ENCODE measurements at places on chromosomes 1 and 21.

- DNase-seq, result no peak
Measured at GRCh38 chr1:243213045-243213787, 41.9 kb downstream of the CEP170 start.

DNA sequence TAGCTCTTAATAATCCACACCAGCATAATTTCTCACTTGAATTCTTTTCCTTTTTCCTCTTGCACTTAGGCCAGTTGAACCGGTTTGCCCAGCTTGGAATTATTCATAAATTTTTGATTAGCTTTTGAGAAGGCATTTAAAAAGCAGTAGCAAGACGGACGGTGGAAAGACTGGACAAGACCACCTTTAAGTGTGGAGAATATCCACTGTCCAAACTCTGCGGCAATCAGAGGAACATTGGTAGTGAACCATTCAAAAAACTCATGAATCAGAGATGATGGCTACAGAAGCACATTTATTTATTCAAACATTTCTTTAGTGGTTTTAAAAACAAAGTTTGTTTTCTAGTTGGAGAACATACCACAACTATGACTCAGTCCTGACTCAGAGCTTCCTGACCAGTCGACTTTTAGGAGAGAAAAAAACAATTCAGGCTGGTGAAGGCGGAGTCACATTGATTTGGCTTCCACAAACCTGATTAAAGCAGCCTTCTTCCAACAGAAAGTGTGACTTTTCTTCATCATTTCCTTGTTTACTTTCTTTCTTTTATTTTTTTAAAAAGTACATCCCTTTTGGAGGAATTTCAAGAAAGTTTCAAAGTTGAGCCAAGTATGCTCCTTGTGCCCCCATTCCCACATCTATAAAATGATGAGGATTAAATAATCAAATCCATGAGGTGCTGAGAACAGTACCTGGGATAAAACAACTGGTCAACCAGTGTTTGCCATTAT is 128.8 kb downstream of the ADSS2 start:
- no peak for DNase-seq

GRCh38 chr1:244347942-244348341 is 103.8 kb downstream of the ADSS2 start:
- no peak for DNase-seq

DNA sequence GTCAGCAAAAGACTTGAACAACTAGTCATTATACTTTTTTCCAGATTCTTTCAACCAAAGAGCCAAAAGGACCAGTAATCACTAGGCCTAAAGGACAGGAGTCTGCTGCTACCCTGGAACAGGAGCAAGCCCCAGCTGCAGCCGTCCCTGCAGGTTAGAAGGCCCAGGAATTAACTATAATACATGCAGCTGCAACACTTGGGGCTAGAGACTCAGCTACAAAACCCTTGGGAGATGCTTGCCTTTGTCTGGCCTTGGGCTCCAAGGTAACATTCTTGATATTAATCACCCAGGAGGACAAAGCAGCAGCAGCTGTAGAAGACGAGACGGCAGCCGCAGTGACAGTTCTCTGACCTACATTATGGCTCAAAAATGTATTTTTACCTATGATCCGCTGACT is 841.2 kb upstream of the ADGRL4 start:
- DNase-seq, result no peak

DNA sequence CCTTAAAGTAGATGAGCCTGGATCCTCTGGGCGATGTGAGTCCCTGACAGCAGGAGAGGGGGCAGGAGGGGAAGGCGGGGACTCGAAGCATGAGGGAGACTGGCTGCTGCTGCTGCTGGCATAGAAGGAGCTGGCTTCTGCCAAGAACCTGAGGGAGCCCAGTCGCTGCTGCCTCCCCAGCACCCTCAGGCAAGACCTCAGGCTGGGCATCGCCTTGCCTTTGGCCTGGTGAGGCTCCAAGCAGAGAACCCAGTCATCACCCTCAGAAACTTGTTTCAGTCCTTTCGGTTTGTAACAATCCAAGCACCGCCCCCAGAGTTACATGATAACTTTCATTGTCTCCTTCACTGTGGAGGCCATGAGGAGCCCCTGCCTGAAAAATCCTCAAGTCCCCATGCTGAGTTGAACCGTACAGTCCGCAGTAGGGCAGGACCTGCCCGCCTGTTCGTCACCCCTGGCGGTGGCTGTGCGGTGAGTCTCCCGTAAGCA is 38.8 kb downstream of the POFUT2 start:
- DNase-seq, result peak; percentile 18

GRCh38 chr1:200180821-200181220 is 153.3 kb downstream of the NR5A2 start:
- no peak for DNase-seq

DNA sequence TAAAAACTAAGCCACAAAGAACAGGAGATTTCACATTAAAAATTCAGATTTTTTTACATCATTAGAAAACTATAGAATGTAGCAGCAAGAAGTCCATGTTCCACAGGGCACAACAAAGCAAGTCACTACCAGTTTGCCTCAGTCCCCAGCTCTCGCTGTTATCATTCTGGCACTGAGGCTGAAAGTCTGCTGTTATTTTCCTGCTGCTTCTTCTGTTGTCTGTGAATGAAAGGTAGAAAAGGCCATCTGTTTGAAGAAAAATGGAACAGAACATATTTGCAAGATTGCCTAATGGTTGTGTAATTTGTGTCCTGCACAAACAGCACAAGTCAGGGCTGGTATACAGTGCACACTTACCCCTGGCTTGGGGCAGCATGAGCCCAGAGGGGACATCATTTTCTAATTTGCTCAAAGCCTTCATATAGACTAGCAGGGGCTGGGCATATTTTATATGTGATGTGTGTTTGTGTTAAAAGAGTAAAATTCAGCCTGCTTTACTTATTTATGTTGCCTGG is 105.6 kb upstream of the COG2 start:
- no peak for DNase-seq

GRCh38 chr1:153306303-153307220 is 6.2 kb downstream of the PGLYRP3 start:
- no peak for DNase-seq

DNA sequence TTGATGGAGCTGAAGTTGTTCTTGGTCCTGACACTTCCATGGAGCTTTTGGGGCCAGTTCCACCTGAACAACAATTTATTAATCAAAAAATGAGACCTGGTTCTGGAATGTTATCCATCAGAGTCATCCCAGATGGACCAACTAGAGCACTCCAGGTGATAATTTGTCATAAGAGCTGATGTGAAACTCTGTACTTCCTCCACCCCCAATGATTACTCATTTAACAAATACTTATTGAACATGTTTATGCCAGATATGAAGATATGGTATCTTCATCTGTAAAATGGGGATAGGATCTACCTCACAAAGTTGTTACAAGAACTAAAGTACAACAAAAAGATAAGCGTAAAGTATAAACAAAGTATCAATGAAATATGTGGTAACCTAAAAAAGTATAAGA is 153.2 kb downstream of the VPS13D start:
- DNase-seq, result no peak

DNA sequence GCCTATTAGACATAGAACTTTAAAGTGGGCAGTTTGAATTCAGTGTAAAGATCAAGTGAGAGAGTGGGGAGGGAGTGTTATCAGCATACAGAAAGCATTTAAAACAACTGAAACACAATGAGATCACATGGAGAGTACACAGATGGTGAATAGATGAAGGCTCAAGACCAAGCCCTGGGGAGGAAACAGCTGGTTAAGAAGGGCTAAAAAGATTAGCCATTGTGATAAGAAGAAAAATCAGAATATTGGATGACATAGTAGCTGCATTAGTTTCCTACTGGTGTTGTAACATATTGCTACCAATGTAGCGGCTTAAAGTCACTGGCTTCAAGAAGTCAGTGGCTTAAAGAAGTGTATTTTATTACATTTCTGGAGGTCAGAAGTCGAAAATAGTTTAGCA is 443.4 kb upstream of the RGS18 start:
- DNase-seq, result no peak

- DNase-seq, result no peak
Measured at GRCh38 chr1:74578101-74578500, 65.7 kb upstream of the LRRC53 start.

DNA sequence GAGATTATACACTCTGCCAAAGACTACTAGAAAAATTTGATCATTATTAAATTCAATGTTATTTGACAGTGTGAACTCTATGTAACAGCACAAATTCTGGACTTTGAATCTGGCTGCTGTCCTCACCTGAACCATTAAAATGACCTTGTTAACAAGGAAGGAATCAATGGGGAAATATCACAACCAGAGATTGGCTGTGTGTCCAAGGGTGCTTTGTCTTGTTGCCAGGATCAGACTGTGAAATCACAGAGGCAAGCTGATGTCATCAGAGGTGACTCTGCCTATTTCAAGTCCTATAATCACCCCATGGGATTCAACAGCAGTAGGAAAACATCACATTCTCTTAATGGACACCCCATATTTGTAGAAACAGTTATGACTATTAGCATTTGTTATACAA is 46.8 kb downstream of the ADAMTS5 start:
- no peak for DNase-seq

DNA sequence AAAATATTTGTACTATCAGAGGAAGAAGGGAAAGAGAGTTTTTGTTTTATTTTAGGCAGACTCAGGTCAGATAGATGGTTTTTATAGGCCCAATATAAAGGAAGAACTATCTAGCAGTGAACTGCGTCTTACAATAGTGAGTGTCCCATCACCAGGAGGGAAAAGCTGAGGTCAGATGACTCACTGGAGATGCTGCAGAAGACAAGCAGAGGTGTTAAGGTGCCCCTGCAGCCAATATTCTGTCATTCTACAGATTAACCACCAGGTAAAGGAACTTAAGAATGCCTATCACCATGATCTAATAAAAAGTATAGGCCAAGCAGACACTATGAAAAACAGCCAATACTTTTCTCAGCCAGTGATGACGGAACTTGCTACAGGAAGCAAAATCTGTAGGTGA is 29.6 kb downstream of the IVNS1ABP start:
- DNase-seq, result no peak

- no peak for DNase-seq
Measured at GRCh38 chr1:1680912-1681273, 11.7 kb downstream of the SLC35E2B start.

DNA sequence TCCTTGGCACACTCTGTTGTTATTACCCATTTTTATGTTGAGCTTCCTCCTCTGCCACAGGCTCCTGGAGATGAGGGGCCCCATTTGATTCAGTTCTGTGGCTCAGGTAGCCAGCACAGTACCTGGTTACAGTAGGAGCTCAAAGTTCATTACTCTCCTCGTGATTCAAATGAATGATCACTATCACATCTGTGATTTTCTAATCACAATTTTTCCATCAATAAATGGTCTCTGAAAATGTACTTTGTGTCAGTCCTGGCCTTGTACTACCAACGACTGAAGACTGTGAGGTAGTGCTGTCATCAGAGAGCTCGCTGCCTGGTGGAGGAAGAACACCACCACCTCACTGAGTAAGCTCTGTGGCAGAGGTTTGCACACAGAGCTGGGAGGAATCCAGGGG is 106.8 kb upstream of the JUN start:
- DNase-seq, result no peak

DNA sequence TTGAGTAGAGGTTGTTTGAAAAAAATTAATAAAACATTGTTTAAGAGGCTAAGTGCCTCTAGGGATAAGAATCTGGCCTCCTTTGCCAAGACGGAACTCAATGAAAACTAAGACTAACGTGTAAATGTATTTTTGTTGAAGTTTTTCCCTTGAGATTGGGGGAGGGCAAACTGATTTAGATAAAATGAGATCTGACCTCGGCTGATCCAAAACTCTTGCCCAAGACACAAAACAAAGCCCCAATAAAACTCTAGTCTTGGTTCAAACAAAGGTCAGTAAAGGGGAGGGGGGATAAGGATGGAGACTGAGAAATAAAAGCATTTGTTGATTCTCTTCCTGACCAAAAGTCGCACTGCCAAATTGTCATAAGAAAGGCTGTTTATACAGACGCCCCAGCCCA is 134.8 kb upstream of the DPT start:
- no peak for DNase-seq

DNA sequence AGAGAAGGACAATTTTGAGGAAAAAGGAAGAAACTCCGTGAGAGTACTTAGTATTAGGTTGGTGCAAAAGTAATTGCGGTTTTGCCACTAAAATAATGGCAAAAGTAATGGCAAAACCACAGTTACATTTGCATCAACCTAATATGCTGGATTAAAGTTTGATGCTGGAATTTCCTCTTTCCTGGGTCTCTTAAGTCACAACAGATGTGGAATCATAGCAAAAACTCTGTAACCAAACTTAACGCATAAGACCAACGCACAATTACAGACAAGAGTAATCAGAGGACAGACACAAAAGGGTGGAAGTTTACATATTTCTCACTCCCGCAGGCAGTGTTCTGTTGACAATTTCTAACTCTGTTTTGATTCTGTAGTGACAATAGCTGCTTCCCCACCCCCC is 182.4 kb downstream of the BACH1 start:
- DNase-seq, result no peak

GRCh38 chr1:48016515-48016914 is 19.3 kb upstream of the TRABD2B start:
- no peak for DNase-seq

DNA sequence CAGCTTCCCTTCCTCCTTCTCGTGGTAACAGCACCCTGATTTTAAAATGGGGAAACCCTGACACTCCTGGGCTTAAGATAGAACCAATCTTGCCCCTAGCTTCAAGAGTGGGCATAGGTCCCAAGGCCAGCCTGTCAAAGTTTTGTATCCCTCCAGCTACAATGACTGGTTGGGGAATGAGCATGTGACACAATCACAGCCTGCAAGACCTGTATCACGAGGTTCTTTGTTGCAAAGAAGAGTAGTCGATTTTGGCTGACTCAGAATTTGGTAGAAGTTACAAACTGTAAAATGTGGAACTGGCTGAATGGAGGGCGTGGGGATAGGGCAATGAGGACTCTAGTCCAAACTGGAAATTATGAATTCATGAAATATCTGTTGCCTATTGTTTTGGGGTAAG is 18.7 kb downstream of the CTSK start:
- no peak for DNase-seq

DNA sequence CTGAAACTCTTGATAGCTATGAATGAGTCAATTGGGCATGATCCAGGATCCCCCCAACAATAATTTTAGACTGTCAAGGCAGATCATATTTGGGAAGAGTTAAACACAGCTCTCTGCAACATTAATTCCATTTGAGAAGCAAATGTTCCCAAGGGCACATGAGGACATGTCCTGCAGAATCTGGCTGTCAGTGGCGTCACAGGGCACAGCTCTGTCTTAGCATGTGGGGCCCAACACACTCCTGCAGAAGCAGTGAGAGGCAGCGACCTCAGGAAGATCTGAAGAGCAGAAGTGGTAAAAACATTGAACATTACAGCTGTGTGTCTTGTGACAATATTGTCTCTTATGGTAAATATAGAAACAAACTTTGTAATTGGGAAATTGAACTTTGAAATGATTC is 197.1 kb upstream of the PBX1 start:
- no peak for DNase-seq

- no peak for DNase-seq
Measured at GRCh38 chr1:238281418-238281817, 390.7 kb upstream of the ZP4 start.

DNA sequence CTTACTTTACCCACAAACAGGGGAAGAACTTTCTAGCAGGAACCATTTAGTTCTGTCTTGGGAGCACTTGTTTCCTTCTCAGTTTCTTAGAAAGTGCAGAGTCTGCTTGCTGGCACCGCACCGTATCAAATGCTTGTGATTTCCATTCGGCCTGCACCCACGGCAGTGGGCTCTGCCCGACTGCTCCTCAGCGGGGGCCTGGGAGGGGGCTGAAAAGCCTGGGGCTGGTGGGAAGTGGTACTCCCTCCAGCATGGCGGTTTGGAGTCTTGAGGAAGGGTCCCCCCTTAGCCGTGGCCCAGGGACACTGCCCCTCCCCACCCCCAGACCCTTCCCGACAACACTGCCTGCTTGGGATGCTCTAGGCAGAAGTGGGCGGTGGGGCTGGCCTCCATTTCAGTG is 57.0 kb downstream of the KIF26B start:
- no peak for DNase-seq

- DNase-seq, result no peak
Measured at GRCh38 chr1:154329152-154329521, 3.8 kb downstream of the ATP8B2 start.

Measured in caudate nucleus (tissue), 63 donors.